ENCODE measurements at places on chromosomes 4 and X. TPM values are rescaled to one million over a fixed set of nuclear protein-coding genes. Genes with fewer than 3 reads are reported as not detected.

ZCCHC12 gene
- 1.9 TPM for total RNA-seq

SMIM10L2A gene
- total RNA-seq = 0.58 TPM

- DNase-seq = no peak
These were observed 426 bp upstream of the XIAP start for GRCh38 chrX:123859409-123859845.

DNA sequence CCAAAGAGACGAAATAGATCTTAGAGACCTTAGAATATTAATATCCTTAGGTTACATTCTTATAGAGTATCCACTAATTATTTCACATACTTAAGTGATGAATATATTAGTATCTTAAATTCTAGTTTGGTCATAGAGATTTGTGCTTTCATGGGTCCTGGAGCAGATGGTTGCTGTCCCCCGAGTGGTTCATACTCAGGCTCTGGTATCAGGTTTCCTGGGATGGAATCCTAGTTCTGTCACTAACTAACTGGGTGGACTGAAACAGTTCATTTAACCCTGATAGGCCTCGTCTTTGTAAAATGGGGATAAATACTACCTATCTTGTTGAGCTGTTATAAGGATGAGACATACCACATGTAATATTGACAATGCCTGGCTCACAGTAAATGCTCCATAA is 264.6 kb downstream of the TENM3 start:
- DNase-seq = no peak

- no peak for DNase-seq
These were observed 10.5 kb upstream of the ENPP6 start for GRCh38 chr4:184228056-184228705.
